ENCODE measurements at places on chromosomes 7 and 10.

- no peak for DNase-seq
Measured at GRCh38 chr10:125232841-125233240, 72.5 kb upstream of the CTBP2 start.

- DNase-seq, result no peak
Measured at GRCh38 chr10:66805612-66806011, 120.2 kb upstream of the LRRTM3 start.

GRCh38 chr10:1413823-1414222 lies 323.5 kb downstream of the ADARB2 start:
- no peak for DNase-seq

- no peak for DNase-seq
Measured at GRCh38 chr10:75080554-75080953, 30.9 kb upstream of the SAMD8 start.

DNA sequence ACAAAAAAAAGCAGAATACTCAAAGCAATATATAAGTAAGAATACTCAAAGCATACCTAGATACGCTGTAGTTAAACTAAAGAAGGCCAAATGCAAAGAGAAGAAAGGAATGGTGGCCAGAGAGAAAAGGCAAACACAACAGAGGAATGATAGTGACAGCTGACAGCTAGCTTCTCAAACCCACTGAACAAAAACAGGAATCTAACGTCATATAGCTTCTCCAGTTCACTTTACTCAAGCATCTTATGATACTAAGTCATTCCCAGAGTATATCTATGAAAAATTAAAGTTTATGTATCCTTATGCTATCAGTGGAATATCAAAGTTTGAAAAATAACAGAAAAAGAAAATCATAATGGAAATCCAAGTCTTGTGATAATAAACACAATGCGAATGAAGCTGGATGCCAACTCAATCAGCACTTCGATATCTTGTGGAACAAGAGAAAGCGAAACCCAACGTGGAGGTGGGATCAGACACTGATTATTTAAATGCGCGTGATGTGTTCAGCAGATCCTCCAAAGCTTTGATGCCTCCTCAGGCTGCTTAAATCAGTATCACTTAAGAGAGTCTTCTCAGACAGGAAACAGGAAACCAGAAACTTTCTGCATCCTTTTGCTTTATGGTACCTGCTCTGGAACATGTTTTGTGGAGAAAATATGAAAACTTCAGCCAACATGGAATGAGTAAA lies 102.8 kb downstream of the PIP4K2A start:
- peak; percentile 80 for DNase-seq

- no peak for DNase-seq
Measured at GRCh38 chr10:130208807-130209206, 72.6 kb downstream of the GLRX3 start.

- no peak for DNase-seq
Measured at GRCh38 chr10:95791425-95791979, 35.5 kb downstream of the ENTPD1 start.

DNA sequence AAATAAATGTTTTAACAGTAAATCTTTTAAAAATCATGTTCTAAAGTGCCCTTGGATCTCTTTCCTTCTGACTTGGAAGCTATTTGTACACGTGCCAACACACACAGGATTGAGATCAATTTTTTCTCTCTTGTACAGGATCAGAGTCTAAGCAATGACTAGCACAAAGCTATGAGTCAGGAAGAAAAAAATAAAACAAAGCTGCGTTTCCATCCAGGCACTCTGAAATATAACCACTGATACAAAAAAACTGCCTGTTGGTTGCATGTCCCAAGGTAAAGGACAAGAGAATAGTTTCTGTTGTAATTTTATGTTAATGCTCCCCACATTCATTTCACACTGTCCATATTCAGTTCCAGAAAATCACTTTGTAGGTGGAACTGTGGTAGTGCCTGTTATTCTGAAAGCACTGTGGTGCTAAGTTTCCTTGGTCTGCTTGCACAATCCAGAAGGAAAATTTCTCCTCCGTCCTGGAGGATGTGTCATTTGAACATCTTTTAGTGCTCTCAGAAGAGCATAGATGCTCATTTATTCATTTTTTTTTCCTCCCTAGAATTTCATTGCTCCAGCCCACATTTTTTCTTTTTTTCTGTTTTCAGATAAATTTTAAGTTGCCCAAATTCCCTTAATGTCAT lies 113.4 kb downstream of the PLXDC2 start:
- no peak for DNase-seq

DNA sequence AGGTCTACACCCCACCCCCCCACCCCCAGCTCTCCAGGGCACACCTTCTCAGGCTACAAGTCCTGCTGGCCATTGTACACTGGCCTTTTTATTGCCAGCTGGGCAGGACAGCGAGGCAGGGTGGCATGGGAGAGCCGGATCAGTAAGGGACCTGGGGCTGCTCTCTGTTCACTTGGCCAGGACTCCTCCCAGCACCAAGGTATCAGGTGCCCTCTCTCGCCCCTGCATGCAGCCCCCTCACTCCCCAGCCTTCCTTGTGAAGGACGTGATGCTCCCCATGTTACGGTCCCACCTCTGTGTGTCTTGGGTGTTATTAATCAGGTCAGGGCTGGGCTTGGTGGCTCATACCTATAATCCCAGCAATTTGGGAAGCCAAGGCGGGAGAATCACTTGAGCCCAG lies 26.3 kb downstream of the PODXL start:
- DNase-seq, result no peak

DNA sequence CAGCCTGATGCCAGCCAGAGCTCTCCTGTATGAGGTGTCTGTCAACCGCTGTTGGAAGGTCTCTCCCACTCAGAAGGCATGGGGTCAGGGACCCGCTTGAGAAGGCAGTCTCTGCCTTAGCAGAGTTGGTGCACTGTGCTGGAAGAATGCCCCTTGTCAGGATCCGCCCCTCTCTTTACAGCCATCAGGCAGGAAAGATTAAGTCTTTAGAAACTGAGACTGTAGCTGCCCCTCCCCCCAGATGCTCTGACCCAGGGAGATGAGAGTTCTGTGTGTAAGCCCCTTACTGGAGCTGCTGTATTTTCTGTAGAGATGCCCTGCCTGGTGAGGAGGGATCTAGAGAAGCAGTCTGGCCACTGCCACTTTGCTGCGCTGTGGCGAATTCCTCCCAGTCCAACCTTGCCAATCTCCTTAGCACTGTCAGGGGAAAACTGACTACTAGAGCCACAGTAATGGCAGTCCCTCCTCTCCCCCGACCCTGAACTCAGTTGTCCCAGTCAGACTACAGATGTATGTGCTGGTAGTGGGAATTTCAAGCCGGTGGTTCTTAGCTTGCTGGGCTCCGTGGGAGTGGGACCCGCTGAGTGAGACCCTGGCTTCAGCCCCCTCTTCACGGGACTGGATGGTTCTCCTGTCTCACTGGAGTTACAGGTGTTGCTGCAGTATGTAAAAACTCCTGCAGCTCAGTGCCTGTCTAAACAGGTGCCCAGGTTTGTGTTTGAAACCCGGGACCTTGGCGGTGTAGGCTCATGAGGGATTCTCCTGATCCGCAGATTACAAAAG lies 285.5 kb upstream of the ZWINT start:
- no peak for DNase-seq

DNA sequence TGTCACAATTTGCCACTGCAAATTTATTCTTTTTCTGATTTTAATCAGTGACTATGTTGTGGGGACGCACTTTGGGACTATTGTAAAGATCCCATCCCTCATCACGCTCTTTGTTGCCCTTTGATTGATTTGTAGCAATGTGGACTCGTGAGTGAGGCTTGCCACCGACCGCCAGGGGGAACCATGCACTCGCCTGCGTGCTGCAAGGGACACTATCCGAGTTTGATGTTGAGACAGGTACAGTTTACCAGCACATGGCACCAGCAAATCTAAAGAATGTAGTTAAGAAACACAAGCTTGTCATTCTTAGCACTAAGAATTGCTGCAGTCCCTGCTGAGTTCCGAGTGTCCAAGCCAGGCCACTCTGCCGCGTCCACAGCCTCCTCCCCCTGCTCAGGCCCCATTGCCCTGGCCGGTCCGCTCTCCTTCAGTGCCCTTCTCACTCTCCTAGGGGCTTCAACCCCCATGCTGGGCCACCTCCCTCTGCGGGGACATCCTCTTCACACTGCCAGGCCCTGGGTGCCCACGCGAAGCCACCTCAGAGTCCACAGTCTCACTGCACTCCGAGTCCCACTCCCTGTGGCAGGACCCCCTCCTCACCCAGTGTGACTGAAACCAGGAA lies 2.0 kb upstream of the SFTPA2 start:
- peak; percentile 64 for DNase-seq

GRCh38 chr7:64872351-64873154 lies 30.5 kb upstream of the ZNF273 start:
- DNase-seq, result no peak

GRCh38 chr7:130156140-130156539 lies 49.1 kb downstream of the TMEM209 start:
- no peak for DNase-seq

- DNase-seq, result no peak
Measured at GRCh38 chr10:107576746-107577145, 412.2 kb upstream of the SORCS1 start.

- DNase-seq, result no peak
Measured at GRCh38 chr7:52537051-52537450, 498.4 kb upstream of the POM121L12 start.

GRCh38 chr10:114401195-114401791 lies 3.0 kb downstream of the AFAP1L2 start:
- DNase-seq, result no peak

DNA sequence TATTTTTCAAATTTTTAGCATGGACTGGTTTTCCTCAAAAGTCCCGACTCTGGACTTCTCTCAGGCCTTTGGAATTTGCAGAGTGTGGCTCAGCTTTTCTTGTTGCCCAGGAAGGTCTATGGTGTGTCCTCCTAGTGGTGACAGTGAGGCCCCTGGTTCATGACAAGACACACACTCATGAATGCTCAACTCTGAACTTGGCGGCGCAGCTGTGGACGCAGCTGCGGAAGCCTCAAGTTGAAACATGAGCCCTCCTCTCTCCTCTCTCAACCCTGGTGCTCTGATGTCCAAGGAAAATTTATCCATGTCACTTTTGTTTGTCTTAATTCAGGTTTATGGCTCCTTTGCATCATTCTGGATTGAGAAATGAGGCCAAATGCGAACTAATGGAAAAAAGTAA lies 183.9 kb downstream of the HECW1 start:
- DNase-seq, result no peak

DNA sequence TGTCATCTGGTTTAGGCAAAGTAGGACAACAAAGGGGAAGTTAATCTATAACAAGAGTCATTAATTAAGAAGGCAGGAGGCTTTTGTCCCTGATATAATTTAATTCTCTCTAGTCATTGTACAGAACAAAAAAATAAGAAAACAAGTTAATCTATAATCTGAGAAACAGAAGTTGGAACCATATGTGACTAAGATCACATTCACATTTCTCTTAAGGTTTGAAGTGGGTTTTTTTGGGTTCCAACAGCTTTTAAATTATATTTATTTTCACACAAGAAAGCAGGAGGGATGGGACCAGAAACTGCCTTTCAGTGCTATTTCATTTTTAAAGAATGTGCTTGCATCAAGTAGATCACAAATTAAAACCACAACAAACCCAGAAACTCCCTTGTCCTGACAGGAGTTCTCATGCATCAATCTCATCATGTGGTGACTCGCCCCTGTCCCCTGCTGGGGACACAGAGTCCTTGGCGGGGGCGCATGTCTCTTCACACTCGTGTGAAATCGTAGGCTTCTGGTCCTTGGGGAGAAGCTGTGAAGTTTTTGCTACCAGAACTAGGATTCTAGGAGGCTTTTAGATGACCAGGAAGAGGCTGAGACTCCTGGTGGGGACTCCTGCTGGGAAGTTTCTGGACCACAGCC lies 10.1 kb upstream of the OPN4 start:
- DNase-seq, result no peak

DNA sequence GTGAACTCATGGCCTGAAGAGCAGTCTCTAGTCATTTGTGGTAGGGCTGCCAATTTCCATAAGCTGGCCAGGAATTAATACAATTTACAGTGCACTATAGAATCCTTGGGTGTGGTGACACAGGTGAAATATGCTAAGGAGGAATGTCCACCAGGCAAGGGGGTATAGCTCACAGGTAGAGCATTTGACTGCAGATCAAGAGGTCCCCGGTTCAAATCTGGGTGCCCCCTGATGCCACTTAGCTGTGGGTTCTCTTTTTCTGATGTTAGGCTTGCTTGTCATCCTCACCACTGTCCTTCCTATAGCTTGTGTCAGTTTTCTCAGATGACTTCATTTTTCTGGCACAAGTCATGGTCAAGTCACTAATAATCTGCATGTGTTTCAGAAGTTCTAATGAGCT lies 108.7 kb downstream of the ZNF467 start:
- no peak for DNase-seq

DNA sequence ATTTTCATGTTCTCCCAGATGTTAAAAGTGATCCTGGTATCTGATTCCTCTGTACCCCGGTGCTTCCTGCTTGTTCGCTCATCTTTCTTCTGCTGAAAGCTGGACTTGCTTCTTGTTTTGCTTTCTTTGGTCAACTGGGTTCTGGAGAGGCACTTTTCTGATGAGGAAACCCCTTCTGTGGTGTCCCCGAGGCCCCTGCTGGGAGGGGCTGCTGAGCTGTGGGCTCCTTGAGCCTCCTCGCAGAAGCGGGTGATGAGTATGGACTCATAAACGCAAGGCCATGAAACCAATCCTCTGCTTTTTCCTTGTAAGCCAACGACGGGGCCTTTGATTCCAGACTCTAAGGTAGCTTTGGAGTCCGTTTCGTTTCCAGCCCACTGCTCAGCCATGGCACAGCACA lies 7.8 kb downstream of the WIPI2 start:
- no peak for DNase-seq

DNA sequence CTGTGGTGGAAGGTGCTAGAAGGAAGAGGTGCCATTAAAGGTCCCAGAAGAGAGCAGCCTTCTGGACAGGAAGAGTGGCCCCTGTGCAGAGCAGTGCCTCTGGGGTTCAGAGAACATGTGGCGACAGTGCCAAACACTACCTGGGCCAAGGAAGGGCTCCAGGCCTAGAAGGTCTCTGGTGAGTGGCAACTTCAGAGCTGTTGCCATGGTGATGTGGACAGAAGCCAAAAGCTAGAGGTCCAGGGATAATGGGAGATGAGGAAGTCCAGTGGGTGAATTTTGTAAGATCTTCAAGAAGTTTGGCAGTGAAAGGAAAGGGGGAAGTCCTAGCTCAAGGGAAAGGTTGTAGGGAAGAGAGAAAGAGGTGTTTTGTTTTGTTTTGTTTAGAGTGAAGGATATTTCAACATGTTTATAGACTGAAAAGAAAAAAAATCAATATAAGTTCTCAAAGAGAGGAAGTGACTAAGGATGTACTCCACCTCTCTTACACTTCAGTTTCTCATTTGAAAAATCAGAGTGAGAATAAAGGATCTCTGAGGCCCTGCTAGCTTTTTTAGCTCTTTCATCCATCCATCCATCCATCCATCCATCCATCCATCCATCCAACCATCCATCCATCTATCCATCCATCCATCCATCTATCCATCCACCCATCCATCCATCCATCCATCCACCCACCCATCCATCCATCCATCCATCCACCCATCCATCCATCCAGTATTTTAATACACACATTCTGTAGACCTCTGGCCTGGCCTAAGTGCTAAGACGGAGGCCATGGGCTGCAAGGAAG lies 77.1 kb upstream of the DUSP5 start:
- no peak for DNase-seq

GRCh38 chr10:47351899-47352815 lies 4.0 kb downstream of the RBP3 start:
- DNase-seq, result no peak
